ENCODE measurements at places on chromosomes 1 and 21. TPM values are rescaled to one million over a fixed set of nuclear protein-coding genes. Genes with fewer than 3 reads are reported as not detected.

GRCh38 chr1:47689894-47690293, 252.1 kb downstream of the FOXD2 start:
- no peaks in the 10 kb centered on the region for H3K36me3 ChIP-seq
- no peak overlapping the region for H3K27ac ChIP-seq
- no peak overlapping the region for H3K4me3 ChIP-seq
- DNase-seq, result peak; percentile 12
- H3K4me1 ChIP-seq, result peaks cover 7% of the 10 kb centered on the region
- peaks cover 12% of the 10 kb centered on the region for H3K27me3 ChIP-seq

DNA sequence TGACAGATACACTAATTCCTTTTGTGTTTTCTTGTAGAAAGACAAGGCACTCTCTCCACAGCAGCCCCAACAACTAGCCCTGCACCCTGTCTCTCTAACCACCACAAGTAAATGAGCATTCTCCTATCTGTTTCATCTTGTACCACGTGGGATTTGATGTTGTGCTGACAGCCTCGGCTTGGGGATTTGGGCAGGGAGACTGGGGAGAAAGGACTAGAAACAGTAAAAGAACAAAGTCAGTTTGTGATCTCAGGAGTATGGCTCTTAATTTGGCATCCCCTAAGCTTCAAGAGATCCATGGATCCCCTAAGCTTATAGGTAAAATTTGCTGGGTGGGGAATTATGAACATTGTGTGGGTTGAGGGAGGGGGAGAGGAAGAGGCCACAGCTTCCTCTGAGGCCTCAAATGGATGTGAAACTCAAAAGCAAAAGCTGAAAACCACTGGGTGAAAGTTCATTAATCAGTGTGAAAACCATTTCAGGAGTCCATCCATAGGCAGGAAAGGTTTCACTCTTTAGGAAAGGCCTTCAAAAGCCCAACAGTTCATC, 3.1 kb downstream of the C1orf162 start:
- peaks cover 2% of the 10 kb centered on the region for H3K4me1 ChIP-seq
- H3K4me3 ChIP-seq, result no peak overlapping the region
- no peaks in the 10 kb centered on the region for H3K27me3 ChIP-seq
- H3K36me3 ChIP-seq, result no peaks in the 10 kb centered on the region
- DNase-seq, result no peak
- no peak overlapping the region for H3K27ac ChIP-seq

ZNF670 gene
- 3.5 TPM for polyA plus RNA-seq

GRCh38 chr1:206555473-206555935, 48.2 kb downstream of the RASSF5 start:
- H3K27me3 ChIP-seq, result no peaks in the 10 kb centered on the region
- H3K4me3 ChIP-seq, result no peak overlapping the region
- H3K27ac ChIP-seq, result peak overlapping the region; percentile 78
- H3K36me3 ChIP-seq, result no peaks in the 10 kb centered on the region
- no peaks in the 10 kb centered on the region for H3K4me1 ChIP-seq
- DNase-seq, result no peak

DNA sequence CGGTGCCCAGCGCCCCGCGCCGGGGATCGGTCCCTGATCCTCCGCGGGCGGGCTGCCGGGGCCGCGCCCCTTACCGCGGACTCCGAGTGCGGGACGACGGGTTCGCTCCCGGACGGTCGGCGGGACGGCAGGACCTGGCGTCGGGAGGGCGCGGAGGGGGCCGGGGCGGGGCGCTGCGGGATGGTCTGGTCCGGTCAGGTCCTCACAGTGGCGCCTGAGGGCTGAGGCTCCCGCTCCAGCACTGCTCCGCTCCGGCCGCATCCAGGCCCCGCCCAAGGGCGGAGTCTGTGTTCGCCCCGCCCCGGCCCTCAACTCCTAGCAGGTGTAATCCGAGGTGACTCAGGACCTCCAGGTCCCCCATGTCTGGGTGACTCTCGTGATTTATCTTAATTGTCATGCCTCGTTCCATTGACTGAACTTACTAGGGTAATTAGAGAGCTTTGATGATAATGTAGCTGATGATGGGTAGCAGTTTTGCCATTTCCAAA, at the start of gene RAB3B:
Gene RAB3B (minus strand): TSS at position 223 of the 488 bp plus-strand sequence. CDS start 13,583 bp downstream, outside the sequence.
- H3K36me3 ChIP-seq, result no peaks in the 10 kb centered on the region
- H3K27ac ChIP-seq, result no peak within 1 kb of the TSS
- peaks cover 12% of the 10 kb centered on the region for H3K4me1 ChIP-seq
- peaks cover 42% of the 10 kb centered on the region for H3K27me3 ChIP-seq

CD34 gene
- 1.8 TPM for polyA plus RNA-seq

HTR1D gene
- not detected for polyA plus RNA-seq

GRCh38 chr1:110118636-110119396, 6.6 kb downstream of the UBL4B start:
- H3K27ac ChIP-seq, result no peak overlapping the region
- H3K4me1 ChIP-seq, result peaks cover 27% of the 10 kb centered on the region
- H3K4me3 ChIP-seq, result no peak overlapping the region
- peak; percentile 39 for DNase-seq

DNA sequence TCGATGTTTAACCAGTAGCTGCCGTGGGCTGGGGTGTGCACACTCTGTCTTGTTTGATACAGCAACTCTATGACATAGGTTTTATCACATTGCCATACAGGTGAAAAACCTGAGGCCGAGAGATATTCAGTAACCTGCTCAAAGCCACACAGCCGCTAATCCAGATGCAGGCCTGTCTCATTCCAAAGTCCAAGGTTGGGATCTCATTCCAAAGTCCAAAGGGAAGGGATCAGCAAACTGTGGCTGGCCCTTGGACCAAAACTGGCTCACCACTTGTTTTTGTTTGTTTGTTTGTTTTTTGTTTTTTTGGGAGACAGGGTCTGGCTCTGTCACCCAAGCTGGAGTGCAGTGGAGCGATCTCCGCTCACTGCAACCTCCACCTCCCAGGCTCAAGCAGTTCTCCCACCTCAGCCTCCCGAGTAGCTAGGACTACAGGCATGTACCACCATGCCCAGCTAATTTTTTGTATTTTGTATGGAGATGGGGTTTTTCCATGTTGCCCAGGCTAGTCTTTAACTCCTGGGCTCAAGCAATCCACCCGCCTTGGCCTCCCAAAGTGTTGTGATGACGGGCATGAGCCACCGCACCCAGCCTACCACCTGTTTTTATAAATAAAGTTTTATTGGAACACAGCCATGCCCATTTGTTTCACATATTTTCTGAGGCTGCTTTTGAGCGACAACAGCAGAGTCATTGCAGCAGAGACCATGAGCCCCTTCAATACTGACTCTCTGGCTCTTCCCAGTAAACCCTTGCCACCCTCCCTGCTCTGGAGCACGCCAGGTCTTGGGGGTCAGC, 163.4 kb upstream of the TMEM51 start:
- no peaks in the 10 kb centered on the region for H3K4me1 ChIP-seq
- DNase-seq, result no peak
- no peaks in the 10 kb centered on the region for H3K36me3 ChIP-seq
- no peak overlapping the region for H3K27ac ChIP-seq
- no peaks in the 10 kb centered on the region for H3K27me3 ChIP-seq

DNA sequence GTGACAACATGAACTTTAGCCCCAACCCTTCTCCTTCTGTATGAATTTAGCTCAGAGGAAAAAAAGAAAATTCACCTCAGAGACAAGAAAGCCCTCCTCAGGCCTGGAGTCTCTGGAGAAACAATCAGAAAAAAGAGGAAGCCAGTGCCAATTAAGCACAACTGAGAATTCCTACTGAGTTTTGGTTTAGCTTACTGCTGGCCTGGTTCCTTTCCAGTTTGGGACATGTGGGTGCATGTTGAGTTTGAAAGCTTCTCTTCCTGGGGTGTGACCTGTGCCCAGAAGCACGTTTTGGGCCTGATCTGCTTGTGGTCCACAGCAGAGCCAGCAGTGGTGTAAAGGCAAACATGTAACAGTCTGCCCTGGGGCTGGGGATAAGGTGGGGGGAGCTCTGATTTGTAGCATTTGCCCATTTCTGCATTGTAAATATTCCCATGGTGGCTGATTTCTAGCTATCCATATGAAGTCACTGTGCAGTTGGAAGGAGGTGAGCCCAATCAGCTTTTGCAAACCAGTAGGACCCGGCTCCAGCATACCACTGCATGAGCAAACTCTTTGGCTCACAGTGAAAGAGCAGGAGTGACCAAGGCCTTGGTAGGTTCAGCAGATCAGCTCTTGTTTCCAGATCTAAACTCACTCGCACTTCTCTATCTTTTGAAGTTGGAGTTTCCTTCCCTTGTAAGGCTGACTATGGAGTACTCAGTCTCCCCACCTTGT, 4.7 kb upstream of the THEM5 start:
- H3K4me3 ChIP-seq, result no peak overlapping the region
- no peaks in the 10 kb centered on the region for H3K27me3 ChIP-seq
- H3K27ac ChIP-seq, result no peak overlapping the region
- no peaks in the 10 kb centered on the region for H3K36me3 ChIP-seq

- H3K27me3 ChIP-seq, result no peaks in the 10 kb centered on the region
- H3K36me3 ChIP-seq, result no peaks in the 10 kb centered on the region
- H3K4me1 ChIP-seq, result no peaks in the 10 kb centered on the region
- no peak overlapping the region for H3K4me3 ChIP-seq
- no peak overlapping the region for H3K27ac ChIP-seq
These were observed 160.2 kb downstream of the NTMT2 start for GRCh38 chr1:170305777-170306512.

FCRL1 gene
- 0.60 TPM for polyA plus RNA-seq

GRCh38 chr1:94543893-94544635, 2.5 kb upstream of the F3 start:
- H3K27ac ChIP-seq, result peak overlapping the region; percentile 39
- H3K36me3 ChIP-seq, result no peaks in the 10 kb centered on the region
- no peaks in the 10 kb centered on the region for H3K4me1 ChIP-seq
- no peaks in the 10 kb centered on the region for H3K27me3 ChIP-seq

- H3K36me3 ChIP-seq, result no peaks in the 10 kb centered on the region
- no peak overlapping the region for H3K27ac ChIP-seq
- H3K27me3 ChIP-seq, result peaks cover 7% of the 10 kb centered on the region
- no peaks in the 10 kb centered on the region for H3K4me1 ChIP-seq
- H3K4me3 ChIP-seq, result no peak overlapping the region
- DNase-seq, result no peak
These were observed 93.3 kb upstream of the IFFO2 start for GRCh38 chr1:19049798-19050197.

HPCAL4 gene
- polyA plus RNA-seq, result 0.57 TPM

GRCh38 chr21:16177532-16177931, 447.8 kb downstream of the USP25 start:
- no peaks in the 10 kb centered on the region for H3K36me3 ChIP-seq
- H3K27me3 ChIP-seq, result no peaks in the 10 kb centered on the region
- peaks cover 9% of the 10 kb centered on the region for H3K4me1 ChIP-seq
- H3K4me3 ChIP-seq, result no peak overlapping the region
